Activated CD4-positive, alpha-beta T cell treated with anti-CD3 and anti-CD28 coated beads, Interleukin-2, Interleukin-6, amounts not matched to agents 100 ng/mL and 50 ng/mL, durations not matched to agents 16 hours and 8 hours (primary cell): ENCODE measurements at places on chromosomes 12 and 14.

GRCh38 chr12:4265280-4265679, 8.3 kb upstream of the CCND2 start:
- no peak for DNase-seq

DNA sequence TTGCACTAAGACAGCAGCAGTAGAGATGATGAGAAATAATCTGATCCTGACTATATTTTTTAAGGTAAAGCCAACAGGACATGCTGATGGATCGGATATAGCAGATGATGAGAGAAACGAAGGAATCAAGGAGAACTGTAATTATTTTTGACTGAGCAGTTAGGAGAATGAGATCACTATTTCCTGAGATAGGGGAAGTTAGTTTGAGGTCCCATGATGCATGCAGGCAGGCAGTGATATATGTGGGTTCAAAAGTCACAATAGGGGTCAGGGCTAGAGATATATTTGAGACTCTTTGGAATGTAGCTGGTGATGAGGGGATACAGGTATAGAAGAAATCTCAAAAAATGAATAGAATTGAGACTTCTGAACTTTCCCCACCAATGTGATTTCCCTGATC, 107.6 kb downstream of the GTF2A1 start:
- no peak for DNase-seq

GRCh38 chr12:52259657-52260243, 14.7 kb upstream of the KRT86 start:
- no peak for DNase-seq

DNA sequence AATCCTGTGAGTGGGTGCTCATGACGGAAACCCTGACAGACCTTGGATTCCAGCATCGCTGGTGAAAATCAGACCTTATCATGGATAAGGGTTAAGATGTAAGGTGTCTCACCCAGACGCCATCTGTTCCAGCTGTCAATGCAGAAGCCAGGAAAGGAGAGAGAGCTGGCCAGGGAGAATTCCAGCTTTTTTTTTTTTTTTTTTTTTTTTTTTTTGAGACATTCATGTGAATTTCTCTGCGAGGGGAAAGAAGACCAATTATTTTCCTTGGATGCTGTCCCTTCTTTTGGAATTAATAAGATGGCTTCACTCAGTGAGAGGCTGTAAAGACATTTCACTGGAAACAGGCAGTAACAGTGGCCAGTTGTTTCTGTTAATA, 1.8 kb downstream of the TRAF3 start:
- DNase-seq: no peak

- DNase-seq: no peak
These were observed 45.7 kb upstream of the OTX2 start for GRCh38 chr14:56855891-56856461.

DNA sequence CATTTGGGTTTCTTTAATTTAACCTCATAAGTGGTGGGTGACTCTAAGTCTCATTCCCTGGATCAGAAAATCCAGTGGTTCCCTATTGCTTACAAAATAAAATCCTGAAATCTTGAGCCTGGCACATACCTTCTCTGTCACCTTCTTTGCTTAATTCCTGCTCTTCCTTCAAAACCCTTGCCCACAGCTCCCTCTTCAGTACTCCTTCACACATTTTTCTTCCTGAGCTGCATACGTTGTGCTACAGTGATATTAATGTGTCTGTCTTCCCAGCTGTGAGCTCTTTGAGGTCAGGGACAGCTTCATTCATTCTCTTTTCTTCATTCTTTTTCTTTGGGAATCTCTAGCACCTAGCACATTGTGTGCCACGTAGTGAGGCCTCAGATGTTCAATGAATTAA, 9.5 kb downstream of the TSPAN11 start:
- DNase-seq: no peak

- peak; percentile 8 for DNase-seq
These were observed 105.8 kb downstream of the PAH start for GRCh38 chr12:102811110-102811737.

- peak; percentile 24 for DNase-seq
These were observed 1.7 kb upstream of the SMOC1 start for GRCh38 chr14:69877492-69877891.

- DNase-seq: no peak
These were observed 11.0 kb downstream of the PXMP2 start for GRCh38 chr12:132698341-132698740.

- no peak for DNase-seq
These were observed 72.0 kb downstream of the ALX1 start for GRCh38 chr12:85352016-85352415.

GRCh38 chr14:24377126-24377525, 9.1 kb downstream of the NFATC4 start:
- no peak for DNase-seq

- no peak for DNase-seq
These were observed 33.1 kb downstream of the DAAM1 start for GRCh38 chr14:59221568-59221967.

- DNase-seq: no peak
These were observed 29.9 kb downstream of the SRRM4 start for GRCh38 chr12:119011231-119011630.

GRCh38 chr12:33427071-33427470, 12.5 kb downstream of the SYT10 start:
- no peak for DNase-seq

DNA sequence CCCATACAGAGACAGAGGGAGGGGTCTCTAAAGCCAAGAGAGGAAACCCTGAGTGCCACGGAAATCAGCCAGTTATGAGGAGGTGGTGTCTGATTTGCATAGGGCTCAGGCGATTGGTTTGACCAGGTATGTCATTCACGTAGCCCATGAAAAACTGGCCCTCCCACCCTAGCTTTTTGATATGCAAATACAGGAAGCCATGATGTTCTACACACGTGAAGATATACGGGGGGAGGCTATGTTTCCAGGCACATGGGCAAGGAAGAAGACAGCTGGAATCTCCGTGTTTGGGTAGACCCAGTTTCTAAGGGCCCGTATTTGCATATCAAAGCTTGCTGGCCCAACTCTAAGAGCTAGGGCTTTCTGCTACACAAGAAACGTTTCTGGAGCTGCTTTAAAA, 717.8 kb upstream of the SEL1L start:
- no peak for DNase-seq

DNA sequence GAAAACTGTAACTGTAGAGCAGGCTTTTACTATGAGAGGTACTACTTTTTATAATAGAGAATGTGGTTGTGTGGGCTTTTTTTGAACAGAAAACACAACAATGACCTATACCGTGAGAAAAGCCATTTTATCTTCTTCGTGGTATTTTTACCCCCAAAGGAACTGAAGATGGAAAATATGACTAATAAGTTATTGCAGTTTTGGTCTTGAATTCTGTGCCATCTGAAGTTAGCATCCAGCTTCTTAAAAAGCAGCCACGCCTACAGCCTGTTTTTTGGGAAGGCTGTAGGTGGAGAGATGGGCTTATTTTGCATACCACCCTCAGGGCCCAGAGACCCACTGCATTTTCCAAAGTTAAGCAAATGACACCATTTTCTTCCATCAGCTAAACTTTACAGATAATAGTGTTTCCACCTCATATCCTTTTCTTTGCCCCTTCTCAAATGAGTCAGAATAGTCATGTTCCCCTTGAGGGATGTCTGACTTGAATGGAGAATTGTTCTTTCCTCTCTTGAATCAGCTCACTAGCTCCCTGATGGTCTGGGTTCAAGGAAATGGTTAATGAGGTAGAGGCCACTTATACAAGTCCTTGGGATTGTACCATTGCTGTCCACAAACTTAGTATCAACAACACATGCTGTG, 53.0 kb downstream of the TBC1D30 start:
- peak; percentile 41 for DNase-seq

DNA sequence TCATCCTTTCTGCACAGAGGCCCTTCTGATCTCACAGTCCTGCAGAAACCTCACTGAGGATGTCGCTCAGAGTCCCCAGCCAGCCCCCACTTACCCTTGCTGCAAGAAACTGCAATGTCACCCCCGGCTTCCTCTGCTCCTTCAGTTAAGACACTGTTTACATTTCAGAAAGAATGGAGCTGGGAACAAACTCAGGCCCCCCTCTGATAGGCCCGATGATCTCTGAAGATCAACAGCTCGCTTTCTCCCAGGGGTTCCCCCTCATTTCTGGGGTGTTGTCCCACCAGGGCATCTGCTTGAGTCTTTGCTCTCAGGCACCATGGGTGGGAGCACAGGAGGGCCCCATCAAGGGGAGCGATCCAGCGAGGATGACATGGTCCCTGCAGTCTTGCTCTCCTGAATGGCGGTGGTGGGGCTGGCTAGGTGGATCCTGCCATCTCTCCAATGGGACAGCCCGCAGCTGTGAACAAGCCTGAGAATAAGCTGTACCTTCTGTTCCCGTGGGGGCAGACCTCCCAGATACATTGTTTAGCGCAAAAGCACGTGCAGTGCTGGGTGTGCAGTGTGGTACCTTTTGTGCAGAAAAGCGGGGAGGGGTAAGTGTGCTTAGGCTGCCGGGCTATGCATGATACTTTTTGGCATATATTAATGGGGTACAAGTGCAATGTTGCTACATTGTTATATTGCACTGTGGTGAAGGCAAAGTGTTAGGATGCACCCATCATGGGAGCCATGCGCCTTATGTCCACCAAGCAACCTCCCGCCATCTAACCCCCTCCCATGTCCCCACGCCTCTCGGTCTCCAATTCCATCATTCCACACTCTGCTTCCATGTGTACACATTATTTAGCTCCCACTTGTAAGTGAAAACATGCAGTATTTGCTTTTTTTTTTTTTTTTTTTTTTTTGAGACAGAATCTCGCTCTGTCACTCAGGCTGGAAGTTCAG, 6.7 kb upstream of the NCOR2 start:
- DNase-seq: no peak

GRCh38 chr14:92625213-92625612, 111.6 kb downstream of the RIN3 start:
- no peak for DNase-seq

- no peak for DNase-seq
These were observed at the start of gene SPATS2 for GRCh38 chr12:49367381-49368239. TSS of gene SPATS2 (plus strand) at chr12:49367462. CDS start at chr12:49461013, 93,551 bp downstream.

GRCh38 chr12:120402217-120402616, 33.3 kb upstream of the MSI1 start:
- no peak for DNase-seq

DNA sequence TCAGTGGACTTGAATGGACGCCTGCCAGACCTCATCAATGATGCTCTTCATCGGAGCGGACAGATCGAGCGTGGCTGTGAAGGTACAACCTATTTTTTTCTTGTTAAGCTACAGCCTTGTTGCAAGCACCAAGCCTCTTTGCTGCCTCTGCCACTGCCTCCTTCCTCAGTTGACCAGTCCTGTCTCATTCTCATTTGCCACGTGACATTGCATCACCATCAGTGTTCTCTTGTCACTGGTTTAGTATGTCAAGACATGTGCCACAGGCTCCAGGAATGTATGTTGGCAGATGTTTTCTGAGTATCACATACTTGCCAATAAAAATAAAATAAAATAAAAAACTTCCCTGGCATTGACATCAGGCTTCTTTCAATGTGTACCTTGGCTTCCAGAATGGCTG, 798.1 kb downstream of the NRXN3 start:
- DNase-seq: no peak

- DNase-seq: peak; percentile 23
These were observed 581.9 kb downstream of the VRK1 start for GRCh38 chr14:97379091-97379531.

DNA sequence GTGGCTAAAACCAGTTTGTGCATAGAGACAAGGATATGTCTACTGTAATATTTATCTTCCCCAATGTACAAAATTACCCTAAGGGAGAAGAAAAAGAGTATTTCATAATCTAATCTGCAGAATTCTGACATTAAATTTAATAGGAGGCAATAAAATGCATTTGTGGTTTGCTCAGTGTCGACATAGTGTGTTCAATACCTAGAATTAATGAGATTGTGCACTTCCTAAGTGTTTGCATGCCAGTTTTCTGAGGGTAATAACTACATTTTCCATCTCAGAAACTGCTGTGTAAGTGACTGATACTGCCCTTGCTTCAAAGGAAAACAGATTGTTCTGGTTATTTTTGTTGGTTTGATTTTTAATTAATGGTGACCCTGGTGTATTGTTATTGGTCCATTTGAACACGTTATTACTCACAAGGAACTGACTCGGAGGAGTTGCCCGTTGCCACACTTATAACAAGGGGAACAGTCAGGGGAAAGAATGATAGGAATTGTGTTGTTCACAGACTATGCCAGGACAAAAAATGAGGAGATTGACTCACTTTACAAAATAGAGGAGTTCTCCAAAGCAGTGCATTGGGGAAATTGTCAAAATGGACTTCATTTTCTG, 960.3 kb upstream of the TMEM132C start:
- DNase-seq: no peak

- DNase-seq: no peak
These were observed 683.4 kb downstream of the SLC16A7 start for GRCh38 chr12:60279221-60279620.

GRCh38 chr12:111444925-111445725, 39.4 kb downstream of the SH2B3 start:
- DNase-seq: peak; percentile 96

GRCh38 chr12:108526482-108527165, 11.5 kb downstream of the FICD start:
- no peak for DNase-seq

DNA sequence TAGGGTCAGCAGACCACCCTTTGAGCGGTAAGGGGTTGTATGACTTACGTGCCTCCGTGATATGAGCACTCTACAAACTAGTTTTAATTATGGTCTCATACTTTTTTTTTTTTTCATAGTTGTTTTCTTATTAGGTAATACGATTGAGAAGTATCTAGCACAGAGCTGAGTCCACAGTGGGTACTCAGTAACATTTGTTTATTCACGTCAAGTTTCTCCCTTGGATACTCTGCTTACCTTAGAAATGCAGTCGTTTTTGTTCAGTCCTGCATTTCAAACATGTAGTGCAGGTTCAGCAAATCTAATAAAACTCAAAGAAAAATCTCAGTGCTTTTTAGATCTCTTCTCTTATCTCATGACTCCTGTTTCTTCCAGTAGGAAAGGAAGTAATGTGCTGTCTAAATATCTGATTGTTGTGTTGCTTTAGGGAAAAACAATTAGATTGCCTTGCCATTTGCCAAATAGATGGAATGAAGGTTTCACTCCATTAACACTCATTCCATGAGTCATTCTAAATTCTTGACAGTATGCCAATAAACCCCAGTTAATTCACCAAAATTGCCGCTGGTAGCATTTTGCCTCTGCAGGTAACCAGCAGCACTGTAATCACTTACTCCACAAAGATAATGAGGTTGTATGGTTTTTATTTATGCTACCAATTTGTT, 118.9 kb downstream of the PTCSC3 start:
- no peak for DNase-seq

DNA sequence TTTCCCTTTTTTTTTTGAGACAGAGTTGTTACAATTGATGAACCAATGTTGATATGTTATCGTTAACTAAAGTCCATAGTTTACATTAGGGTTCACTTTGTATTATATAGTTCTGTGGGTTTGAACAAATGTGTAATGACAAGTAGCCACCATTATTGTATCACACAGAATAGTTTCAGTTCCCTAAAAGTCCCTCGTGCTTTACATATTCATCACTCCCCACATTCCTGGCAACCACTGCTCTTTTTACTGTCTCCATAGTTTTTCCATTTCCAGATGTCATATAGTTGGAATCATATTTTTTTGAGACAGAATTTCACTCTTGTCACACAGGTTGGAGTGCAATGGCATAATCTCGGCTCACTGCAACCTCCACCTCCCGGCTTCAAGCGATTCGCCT, 12.5 kb downstream of the HSD17B6 start:
- DNase-seq: no peak
